ENCODE measurements at places on chromosomes 3 and 15. TPM values are rescaled to one million over a fixed set of nuclear protein-coding genes. Genes with fewer than 3 reads are reported as not detected.

Gene ABI3BP
- 158 TPM for total RNA-seq

Gene CMTM8
- 3.1 TPM for total RNA-seq

Gene SPINK8
- total RNA-seq: not detected

Gene ACTC1
- 9.7 TPM for total RNA-seq

- ATAC-seq: no peak
Measured at GRCh38 chr15:57364282-57365007, 11.9 kb upstream of the CGNL1 start.

DNA sequence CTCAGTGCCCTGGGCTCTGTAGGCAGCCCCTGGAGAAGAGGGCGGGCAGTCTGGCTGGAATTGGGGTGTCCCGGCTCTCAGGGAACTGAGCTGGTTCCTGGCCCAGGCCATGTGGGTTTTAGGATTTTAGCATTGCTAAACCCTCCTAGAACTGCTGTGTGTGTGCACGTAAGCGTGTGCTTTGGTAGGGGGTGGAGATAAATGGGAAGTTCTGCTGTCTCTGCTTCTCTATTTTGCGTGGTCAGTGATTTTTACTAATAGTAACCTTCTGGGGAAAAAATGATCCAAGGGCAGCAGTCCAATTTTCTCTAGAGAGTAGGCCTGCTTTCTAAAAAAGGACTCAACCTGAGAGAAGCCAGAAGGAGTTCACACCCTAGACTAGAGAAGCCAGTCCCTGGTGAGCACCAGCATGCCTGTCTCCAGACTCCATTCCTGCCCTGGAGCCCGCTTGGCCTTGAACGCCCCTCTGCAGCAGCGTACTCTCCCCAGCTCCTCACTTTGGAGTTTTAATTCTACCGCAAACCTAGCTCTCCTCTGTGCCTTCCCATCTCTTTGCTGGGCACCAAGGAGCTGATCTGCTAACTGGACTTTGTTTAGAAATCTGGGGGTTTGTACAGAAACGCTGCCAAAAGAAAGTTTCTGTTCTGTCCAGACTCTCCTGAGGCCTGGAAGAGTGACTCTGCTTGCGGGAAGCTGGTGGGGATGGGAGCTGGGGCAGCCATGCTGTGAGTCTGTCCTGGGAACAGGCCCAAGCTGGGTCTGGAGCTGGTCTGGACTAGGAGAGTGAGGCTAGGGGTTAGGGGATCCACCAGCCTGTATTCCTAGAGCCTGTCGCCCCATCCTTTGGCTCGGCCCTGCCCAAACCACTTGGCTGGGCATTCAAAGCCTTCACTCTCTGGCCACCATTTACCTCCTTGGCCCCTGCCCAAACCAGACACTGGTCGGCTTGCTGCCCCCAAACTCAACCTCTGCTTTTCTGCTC is 19.7 kb downstream of the CORO2B start:
- ATAC-seq: peak; percentile 59

GRCh38 chr3:117695871-117696645 is 986.5 kb downstream of the TUSC7 start:
- no peak for ATAC-seq

DNA sequence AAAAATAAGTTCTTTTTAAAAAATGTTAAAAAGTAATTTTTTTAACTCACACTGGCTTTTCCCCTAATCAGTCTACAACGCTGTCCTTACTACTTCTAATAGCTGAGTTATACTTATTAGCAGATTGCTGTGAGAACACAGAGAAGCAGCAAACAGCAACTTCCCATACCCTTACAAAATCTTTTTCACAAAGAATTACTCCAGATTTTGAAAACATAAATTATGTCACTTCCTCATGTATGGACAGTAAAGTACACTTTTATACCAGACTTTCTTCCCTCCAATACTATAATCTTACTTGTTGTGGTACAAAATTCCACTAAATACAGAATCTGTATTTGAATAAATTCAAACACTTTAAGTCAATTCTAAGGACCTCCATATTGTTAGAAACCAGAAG is 2.1 kb downstream of the PHC3 start:
- no peak for ATAC-seq

GRCh38 chr15:33310481-33311311 is at the start of gene RYR3:
RYR3 (plus strand) TSS chr15:33310967; CDS start chr15:33311046, 79 bp downstream.
- peak; percentile 85 for ATAC-seq

GRCh38 chr15:59292442-59293151 is 80.1 kb downstream of the MYO1E start:
- ATAC-seq: peak; percentile 49

DNA sequence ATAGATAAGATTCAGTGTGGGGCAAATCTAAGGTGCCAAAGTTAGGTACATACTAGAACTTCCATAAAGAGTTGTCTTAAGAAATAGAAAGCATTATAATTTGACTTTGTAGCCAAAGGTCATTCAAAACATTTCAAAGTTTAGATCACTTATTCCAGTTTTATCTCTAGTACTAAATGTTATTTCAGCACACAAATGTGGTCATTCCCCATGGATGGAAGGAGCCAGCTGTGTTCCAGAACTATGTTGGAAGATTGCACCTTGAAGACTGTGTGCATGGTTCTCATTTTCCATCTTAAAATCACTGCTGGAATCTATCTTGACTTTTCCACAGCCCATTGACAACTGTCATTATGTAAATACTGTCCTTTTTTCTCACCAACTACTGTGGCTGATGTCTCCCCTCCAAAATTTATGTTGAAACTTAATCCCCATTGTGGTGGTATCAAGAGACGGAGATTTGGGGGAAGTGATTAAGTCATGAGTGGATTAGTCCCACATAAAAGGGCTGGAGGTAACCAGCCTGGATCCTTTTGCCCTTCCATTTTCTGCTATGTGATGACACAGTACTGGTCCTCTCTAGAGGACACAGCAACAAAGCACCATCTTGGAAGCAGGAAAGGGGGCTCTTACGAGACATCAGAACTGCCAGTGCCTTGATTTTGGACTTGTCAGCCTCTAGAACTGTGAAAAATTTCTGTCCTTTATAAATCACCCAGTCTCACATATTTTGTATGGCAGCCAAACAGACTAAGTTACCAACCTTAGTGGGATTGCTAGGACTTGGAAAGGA is 24.0 kb downstream of the TGFBR2 start:
- no peak for ATAC-seq

DNA sequence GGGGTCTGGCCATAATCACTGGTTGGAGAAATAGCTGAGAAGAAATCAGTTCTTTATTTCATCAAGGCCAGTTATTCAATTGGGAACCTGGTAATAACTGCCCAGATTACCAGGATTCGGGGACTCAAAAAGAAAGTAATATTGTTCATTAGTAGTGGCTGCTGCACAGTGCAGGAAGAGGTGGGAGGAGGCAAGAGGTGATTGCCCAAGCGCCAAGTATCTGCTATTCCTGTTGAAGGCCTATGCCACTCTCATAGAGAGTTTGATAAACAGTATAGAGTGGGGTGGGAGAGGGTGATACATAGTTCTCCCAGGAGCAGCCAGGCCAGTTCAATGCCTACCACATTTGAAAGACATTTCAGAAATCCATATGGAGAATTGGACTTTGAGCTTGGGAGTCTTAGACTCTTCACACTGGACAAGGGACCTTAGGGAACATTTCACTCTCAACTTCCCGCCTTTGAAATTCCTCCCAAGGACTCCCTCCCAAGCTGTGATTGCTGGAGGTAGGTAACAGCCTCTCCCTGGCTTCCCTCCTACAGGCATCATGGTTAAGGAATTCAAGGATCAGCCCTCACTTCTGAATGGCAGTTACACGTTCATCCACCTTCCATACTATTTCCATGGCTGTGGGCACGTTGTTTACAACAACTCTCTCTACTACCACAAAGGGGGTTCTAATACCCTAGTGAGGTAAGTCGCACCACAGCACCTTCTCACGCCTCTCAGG is 59.8 kb downstream of the GLDN start:
- no peak for ATAC-seq

DNA sequence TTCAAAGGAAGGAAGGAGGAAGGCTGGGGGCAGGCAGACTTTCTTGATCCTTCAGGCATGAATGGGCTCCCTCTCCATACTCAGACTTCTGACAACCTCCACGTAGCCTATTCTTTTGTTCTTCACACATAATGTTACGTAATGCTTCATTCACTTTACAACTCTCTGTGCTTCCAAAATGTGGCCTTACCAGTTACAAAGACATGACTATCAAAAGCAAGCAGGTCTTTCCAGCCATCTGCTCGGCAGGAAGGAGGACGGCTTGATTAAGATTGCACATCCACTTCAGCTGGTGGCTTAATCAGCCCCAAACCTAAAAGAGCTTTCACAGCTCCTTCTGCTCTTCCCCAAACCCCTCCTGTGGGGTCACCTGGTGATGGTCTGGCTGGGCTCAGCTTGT is 263.2 kb downstream of the XXYLT1 start:
- no peak for ATAC-seq

Data from gastroesophageal sphincter (tissue), 4 donors.